ENCODE measurements at places on chromosomes 1 and 21.

- no peak for DNase-seq
Measured at GRCh38 chr1:158335213-158335532, 3.8 kb upstream of the CD1B start.

DNA sequence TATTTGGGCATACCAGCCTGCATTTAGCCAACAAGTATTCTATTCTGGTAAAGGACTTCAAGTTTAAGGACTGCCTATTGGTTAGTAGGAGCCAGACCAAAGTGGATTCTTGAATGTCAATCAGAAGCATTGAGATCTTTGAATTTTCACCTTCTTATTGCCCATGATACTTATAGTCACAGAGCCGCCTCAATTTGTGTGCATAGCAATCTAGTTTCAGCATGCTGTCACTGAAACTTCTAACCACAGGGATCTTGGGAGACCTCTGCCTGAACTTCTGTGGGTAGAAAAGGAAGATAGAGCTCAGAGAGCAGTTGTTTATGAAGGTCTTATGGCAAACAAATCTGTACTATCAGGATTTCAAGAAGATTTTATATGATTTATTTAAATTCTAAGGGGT lies 501.4 kb upstream of the USP24 start:
- no peak for DNase-seq

DNA sequence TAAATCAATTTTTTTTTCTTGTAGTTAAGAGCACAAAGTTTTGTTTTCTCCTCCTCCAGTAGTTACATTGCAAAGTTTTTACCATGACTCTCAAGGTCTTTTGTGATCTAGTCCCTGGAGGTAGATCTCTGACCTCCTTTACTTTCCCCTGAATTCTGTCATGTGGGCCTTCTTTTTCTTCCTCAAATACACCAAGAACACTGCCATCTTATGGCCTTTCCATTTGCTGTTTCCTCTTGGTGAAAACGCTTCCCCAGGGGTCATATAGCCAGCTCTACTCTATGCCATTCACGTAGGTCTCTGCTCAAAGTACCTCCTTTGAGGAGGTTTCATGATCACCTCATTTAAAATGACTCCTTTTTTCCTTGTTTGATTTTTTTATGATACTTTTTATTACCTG lies 2.7 kb downstream of the DDX20 start:
- DNase-seq, result no peak

- no peak for DNase-seq
Measured at GRCh38 chr1:53367503-53368313, 39.8 kb upstream of the LRP8 start.

DNA sequence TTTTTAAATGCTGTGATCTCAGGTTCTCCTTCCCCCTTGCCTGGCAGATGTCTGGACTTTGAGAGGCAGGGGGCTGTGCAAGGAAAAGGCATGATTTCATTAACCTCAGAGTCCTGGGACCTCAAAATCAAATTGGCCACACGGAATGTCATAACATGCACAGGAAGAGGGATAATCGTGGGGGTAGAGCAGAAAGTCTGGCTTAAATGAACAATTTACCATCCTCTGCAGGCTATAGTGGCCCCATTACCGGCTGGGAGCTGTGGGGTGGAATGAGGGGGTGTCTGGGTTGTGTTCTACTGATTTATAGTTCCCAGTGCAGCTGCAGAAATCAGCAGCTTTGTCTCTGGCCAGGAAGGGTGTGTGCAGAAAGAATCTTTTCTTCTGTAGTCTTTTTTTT lies 10.8 kb downstream of the OPRD1 start:
- no peak for DNase-seq

DNA sequence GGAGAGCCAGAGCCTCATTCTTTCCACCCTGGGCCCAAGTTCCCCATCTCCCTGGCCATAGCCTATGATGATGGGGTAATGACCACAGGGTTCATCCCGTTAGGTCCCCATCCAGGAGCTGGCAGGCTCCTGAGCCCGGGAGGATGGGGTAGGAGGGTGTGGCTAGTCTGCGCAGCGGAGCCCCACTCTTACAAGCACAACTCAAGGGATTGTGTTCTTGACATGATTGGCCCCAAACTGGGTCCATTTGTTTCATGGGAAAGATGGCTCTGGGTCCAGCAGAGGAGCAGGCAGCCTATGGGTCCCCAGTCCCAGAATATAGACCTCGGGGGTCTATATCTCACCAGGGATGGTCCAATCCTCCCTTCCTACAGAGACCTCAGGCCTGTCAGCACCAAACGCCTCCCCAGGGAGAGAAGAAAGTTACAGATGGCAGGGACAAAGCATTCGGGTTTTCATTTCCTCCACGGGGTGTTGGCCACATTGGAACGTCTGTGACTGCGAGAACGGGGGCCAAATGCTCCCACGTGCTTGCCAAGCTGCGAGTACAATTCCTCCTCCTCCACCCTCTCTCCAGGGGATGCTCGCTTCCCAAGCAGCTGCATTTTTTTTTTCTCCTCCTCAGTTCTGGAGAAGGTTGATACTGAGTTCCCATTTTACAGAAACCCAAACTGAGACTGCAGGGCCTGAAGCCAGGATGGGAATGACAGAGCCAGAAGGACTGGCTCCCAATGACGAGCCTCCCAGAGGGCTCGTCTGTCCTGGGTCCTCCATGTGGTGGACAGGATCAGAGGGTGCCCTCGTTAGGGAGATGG lies 71.0 kb downstream of the DHRS3 start:
- DNase-seq, result no peak

GRCh38 chr1:35888255-35888654 lies 5.2 kb downstream of the AGO1 start:
- no peak for DNase-seq

DNA sequence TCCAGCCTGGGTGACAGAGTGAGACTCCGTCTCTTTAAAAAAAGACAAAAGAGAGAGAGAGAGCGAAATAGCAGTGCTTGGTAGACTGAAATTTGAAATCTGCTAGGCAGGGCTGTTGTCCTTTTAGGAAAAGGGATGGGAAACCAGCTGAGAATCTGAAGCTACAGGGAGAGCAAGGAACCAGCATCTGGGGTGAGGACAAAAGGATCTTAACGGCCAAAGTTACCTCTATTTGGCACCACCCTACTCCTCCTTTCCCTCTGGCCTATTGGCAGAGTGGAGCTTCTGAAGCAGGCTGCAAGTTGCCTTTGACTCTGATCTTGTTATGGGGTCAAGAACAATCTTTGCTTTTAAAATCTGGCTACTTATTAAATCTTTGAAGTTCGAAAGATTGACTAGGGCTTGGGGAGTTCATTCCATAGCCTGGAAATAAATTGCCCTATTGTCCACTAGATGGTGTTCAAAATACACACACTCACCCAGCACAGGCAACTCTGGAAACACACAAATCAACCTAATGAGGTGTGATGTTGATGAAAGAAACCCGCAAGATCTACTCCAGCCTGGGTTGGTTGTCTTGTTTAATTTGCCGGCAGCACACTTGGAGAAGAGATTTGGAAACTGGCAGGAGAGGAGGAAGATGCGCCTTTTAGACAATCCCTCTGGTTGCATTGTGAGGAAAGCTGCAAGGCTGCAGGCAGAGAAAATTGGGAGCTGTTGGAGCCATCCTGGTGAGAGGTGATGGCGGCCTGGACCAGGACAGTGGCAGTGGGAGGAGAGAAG lies 16.5 kb upstream of the PARP1 start:
- peak; percentile 65 for DNase-seq

- DNase-seq, result no peak
Measured at GRCh38 chr1:175090780-175091179, 23.1 kb downstream of the TNN start.

DNA sequence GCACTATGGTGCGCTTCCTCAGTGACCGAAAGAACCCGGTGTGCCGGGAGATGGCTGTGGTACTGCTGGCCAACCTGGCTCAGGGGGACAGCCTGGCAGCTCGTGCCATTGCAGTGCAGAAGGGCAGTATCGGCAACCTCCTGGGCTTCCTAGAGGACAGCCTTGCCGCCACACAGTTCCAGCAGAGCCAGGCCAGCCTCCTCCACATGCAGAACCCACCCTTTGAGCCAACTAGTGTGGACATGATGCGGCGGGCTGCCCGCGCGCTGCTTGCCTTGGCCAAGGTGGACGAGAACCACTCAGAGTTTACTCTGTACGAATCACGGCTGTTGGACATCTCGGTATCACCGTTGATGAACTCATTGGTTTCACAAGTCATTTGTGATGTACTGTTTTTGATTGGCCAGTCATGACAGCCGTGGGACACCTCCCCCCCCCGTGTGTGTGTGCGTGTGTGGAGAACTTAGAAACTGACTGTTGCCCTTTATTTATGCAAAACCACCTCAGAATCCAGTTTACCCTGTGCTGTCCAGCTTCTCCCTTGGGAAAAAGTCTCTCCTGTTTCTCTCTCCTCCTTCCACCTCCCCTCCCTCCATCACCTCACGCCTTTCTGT lies 7.3 kb upstream of the PIGV start:
- no peak for DNase-seq

DNA sequence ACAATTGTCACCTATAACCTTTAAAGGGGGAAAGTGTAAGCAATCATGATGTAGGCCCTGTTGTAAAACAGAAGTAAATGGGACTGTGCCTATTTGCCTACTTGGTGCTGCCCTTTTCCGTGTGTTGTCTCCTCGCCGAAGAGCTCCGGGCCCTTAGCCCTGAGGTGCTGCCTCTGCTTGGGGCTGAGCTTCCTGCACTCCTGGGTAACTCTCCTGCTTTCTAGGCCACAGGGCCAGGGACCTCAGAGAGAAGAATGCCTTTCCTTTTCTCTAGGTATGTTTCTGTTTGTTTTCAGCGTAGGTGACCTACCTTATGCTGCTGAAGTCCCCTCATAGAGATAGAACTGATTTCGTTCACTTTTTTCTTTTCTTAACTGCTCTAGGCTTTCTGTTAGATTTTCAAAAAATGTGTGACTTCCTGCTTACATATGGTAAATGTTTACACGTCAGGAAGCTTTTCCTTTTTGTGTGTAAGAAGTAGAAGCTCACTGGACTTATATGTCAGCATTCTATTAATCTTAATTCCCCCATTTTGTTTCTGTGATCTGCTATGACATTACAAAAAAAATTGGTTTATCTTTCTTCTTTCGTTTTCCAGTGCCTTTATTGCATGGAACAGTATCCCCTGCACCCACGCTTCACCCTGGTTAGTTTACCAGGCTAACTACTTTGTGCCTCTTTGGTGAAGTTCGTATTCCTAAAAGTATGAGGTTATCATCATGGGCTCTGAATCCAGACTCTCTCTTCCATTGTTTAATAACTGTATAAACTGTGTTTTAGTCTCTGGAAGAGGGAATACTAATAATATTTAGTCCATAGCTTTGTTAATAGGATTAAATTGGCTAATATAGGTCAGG lies 61.7 kb downstream of the ITSN1 start:
- DNase-seq, result no peak

DNA sequence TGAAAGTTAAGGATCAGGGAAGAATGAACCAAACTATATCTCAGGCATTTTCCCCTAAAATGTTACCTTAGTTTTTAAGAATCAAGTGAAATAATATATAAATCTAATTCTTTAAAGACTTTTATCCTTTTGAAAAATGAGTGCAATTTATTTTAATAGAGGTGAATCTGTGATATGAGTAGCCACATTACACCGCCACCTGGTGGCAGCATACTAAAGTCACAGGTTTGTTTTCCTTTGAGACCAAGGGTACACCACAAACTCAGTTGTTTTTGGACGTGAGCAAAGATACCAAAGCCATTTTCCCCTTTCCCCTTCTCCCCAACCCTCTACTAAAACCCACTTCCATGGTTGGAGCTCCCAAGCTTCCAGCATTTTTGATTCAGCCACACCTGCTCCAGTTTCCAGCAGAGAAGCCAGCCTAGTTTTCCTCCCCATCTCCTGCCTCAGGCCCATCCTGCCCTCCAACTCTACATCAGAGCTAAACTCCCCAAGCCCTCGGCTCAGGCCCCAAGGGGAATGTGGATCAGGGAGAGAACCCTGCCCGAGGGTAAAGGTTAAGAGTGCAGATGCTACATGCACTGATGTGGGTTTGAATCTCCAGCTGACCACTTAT lies 22.9 kb upstream of the LDLRAP1 start:
- peak; percentile 51 for DNase-seq

GRCh38 chr1:21293537-21294265 lies 3.4 kb upstream of the ECE1 start:
- no peak for DNase-seq

DNA sequence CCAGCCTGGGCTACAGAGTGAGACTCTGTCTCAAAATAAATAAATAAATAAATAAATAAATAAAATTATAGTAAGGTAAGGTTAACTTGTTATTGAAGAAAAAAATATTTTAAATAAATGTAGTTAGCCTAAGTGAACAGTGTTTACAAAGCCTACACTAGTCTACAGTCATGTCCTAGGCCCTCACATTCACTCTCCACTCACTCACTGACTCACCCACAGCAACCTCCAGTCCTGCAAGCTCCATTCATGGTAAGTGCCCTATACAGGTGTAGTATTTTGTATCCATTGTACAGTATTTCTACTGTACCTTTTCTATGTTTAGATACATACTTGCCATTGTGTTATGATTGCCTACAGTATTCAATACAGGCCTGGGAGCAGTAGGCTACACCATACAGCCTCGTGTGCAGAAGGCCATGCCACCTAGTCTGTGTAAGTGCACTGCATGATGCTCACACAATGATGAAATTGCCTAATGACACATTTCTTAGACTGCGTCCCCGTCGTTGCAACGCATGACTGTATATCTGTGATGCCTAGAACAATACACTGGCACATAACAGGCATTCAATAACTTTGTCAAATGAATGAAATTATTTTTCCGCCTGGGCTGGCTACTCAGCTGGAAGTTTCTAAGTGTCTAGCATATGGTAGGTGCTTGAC lies 14.8 kb downstream of the KCNN3 start:
- no peak for DNase-seq

DNA sequence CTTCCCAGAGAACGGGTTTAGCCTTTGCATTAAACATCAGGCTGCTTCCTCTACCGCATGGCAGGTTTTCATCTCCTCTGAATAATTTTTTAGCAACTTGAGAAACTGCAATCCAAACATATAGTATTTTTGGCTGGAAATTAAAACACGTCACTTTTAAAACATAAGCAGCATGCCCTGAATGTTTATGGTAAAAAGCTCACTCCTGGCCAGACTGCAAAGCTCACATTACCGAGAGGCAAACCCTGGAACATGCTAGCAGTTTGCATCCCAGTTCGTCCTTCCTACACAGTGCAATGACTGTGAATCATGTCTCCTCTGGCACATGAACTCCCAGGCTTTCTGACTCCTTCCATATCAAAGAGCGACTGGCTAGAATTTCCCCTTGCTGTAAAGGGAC lies 312.3 kb downstream of the RRAGC start:
- DNase-seq, result no peak

- DNase-seq, result no peak
Measured at GRCh38 chr1:70171512-70171911, 33.9 kb downstream of the LRRC40 start.

DNA sequence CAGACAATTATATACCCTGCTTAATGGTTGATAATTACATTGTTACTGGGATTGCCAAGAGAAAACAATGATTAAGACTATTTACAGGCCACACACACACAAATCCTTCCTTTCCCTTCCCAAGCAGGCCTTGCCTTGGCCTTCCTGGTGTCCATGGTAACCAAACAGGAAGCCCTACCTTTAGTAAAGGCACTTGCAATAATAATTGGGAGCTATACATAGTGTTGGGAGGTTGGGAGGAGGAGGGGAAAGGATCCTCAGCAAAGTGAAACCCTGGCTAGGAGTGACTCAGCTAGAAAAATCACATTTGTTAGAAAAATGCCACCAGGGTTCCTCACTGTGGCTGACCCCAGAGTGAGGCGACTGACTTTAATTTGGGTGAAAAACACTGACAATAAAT lies 122.3 kb upstream of the ADAR start:
- peak; percentile 85 for DNase-seq
